ENCODE measurements at places on chromosomes 11 and 22.

DNA sequence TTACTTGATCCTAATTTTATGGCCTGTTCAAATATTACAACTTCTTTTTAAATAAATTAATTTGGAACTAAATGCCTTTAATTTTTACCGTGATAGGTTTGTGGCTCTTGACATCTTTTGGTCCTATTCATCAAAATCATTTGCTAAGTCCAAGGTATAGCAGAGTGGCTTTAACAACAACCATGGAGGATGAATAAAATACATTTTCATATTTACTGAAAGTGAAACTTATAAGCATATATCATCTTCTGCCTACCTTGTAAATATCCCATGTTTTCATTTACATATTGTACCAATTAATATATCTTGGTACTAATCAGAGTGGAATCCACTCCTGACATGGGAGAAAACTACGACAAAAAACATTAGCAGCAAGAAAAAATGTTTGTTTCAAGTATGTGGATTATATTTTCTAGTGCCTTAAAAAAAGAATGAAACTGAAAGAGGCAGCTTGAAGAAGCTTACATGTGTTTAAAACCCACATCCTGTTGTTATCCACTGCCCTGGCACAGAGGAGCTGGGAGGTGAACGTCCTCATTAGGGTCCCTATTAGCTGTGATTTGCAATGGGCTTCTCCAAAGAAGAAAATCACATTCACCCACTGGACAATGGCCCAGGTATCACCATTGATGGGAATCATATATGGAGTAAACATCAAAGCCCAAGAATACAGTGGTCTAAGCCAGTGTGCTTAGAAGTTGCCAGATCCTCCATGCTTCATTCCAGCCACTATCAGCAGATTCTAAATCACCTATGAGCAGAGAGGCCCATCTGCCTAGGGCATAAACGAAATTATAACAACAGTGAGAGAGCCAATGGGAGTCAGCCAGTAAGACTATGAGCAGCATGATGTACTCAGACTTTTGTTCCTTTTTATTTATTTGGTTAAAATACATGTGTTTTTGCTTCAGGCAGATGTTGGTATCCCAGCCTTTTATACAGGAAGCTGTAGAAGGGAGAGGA, 84.7 kb downstream of the MAML2 start:
- no peak for DNase-seq

DNA sequence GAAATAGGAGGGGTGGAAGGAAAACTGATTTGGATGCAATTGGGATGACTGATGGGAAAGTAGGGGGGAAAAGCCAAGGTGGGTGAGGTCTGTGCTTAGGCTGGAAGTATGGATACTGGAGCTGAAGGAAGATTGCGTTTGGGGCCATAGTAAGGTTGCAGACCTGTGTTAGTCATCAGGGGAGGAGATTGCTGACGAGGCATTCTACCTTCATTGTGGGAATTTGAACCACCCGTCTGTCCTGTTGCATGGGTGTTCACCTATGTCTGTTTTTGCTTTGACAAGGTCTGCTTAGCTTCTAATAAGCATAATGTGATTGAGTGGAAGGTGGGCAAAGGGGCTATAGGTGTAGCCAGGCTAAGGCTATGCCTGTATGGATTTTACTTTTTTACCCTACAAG, 323.8 kb downstream of the BLID start:
- no peak for DNase-seq

DNA sequence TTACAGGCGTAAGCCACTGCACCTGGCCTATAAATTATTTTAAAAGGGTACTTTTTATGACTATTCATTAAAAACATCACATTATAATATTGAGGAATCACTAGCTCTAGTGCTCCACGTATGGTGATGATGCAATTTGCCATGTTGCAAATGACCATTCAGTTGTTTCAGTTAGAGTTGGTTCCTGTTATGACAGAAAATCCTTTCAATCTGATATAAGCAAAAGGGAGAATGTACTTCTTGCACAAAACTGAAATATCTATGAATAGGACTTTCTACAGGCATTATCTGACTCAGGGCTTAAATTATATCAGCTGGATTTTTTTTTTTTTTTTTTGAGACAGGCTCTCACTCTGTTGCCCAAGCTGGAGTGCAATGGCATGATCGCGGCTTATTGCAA, 45.6 kb upstream of the RRM1 start:
- no peak for DNase-seq

- DNase-seq, result no peak
These were observed 478.4 kb downstream of the BRD1 start for GRCh38 chr22:49349181-49349835.

DNA sequence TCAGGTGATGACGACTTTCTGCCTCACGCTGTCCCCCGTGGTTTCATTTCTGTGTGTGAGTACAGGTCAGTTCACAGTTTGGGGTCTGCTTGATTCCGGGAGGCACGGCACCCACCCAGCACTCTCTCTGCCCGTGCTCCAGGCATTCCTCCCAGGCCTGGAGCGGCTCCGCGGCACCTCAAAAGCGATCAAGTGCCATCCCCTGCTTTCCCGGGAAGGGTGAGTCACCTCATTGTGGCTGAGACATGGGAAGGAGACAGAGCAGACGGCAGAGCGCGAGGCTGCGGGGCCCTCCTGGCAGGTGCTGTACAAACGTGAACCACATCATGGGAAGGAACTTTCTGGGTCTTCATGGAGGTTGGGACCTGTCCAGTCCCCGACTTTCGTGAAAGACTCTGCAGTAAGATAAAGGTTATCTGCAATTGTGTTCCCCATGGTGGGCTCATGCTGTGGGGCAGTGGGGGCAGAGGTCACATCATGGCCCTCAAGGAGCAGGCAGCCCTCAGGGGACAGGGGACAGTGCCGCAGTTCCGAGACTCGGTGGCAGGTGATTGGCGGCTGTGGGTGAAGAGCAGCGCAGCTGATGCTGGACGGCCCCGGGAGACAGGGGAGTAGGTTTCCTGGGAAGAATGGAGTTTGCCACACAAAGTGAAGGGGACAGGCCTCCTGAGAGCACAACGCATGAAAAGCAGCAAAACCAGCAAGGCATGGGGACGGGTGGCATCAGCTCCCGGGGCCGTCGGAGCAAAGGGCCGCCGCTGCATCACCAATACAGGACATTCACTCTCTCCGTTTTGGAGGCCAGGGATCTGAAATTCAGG, 65.3 kb downstream of the CELSR1 start:
- DNase-seq, result no peak

GRCh38 chr11:71929491-71929890, 645 bp downstream of the RNF121 start:
- DNase-seq, result no peak

GRCh38 chr11:123390146-123390545, 39.9 kb upstream of the GRAMD1B start:
- DNase-seq, result no peak

GRCh38 chr11:96112192-96113128, 188.6 kb upstream of the MTMR2 start:
- DNase-seq, result no peak

DNA sequence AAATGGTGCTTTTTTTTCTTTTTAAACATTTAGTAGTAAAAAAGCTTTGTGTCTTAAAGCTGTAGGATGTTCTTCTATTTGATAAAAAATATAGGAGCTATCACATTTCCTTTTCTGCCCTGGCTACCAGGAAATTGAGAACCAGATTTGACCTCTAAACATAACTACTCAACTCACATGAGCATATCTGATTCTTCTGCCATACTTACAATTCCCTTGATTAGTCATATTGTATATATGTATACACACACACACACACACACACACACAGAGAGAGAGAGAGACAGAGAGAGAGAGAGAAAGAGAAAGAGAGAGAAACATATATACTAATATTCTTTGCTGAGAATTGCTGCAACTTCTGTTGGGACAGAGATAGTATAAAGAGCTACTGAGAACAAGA, 23.0 kb upstream of the GDPD4 start:
- no peak for DNase-seq

GRCh38 chr22:20440637-20441591, 3.3 kb upstream of the SCARF2 start:
- DNase-seq, result no peak

- no peak for DNase-seq
These were observed 52.9 kb upstream of the SPATA19 start for GRCh38 chr11:133898031-133898769.

Data from stimulated activated CD4-positive, alpha-beta T cell treated with anti-CD3 and anti-CD28 coated beads, Interleukin-2, amount 100 ng/mL, for 24 hours (primary cell).